Stimulated activated naive CD8-positive, alpha-beta T cell treated with anti-CD3 and anti-CD28 coated beads, Interleukin-15, Interleukin-2, amounts not matched to agents 100 U/mL and 50 U/mL, for 24 hours (primary cell): ENCODE measurements at places on chromosomes 7 and 10.

- DNase-seq = no peak
Measured at GRCh38 chr7:126370038-126370668, 882.6 kb downstream of the GRM8 start.

DNA sequence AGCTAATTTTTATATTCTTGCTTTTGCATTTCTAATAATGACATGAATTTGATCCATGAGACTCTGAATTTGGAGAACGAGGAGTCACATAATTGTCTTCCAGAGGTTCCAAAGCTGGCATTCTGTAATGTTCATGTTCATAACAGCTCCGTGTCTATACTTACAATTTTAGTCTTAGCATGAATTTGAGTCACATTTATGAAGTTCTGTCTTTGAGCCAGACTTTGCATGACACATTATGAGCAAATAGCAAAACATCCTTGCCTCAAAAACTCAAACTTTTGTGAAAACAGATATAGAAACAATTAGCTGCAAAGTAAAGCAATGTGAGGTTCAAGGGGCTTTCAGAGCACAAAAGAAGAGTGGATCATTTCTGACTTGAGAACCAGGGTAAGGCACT is 44.5 kb upstream of the CAV2 start:
- no peak for DNase-seq

DNA sequence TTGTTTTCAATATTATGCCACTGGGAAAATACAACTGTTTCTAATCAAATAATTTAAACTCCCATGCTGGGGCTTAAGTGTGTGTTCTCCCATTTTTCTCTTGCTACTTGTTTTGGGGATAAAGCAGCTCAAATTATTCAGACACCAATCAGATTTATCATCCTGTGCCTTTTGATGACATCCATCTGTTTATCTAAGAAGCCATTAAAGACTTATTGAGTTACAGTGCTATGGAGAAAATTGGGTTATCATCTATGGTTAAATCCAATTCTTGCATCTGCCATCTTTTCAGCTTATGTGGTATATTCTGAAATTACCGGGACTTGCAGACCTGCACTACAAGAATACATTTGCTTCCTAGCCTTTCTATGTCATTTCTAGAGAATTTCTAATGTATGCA is 401.2 kb downstream of the GFRA1 start:
- DNase-seq = no peak

DNA sequence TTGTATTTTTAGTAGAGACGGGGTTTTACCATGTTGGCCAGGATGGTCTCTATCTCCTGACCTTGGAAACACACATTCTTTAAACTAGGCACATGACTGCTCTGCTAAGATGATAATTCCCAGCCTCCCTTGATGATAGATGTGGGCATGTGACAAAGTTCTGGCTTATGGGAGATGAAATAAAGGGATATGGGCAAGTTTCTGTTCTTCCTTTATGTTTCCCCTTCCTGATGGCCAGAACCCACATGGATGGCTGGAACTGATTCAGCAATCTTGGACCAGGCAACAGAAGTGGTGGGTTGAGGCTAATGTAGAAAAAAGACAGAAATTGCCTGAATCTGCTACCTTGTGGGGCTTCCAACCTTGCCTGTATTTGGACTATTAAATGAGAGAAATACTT is 60.7 kb upstream of the NRP1 start:
- no peak for DNase-seq

DNA sequence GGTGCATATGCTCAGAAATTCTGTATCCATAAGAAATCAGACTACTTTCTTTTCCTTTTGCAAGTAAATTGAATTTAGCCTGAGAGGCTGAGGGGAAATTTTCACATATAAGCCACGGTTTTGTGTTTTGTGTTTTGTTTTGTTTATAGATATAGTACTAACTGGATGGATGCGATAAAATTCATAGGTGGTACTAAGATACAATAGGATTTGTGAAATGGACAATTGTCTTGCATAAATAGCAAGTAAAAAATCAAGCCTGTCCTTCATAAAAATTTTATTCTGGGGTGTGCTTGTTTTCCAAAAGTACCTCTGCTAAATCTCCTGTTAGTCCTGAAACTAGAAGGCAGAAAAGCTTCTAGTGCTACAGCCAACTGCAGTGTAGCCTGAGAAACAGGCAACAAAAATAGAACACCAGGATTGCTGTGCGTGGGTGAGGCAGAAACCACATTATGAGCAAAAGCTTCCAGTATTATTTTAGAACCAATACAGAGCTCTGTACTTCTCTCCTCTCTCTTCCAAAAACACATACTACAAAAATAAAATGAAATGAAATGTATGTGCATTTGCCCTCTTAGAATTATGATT is 634 bp upstream of the HDAC9 start:
- DNase-seq = peak; percentile 17

DNA sequence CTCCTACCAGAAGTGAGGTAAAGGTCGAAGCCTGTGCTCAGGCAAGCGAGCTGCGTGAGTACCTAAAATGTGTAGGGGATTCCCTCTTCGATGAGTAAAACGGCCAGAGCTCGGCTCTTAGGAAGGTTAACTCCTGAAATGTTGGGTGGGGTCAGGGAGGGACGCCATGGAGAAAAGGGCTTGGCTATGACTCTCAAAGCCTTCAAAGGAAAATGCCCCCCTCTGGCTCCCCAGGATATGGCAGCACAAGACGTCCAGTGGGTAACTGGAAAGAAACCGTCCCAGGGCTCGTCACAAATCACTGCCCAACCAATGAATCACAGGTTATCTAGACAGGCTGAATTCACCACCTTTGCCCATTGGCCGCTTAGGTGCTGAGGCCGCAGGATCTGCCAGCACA is 58.0 kb downstream of the CALML3 start:
- no peak for DNase-seq
